ENCODE measurements at places on chromosomes 5 and 9.
A peak's percentile ranks its signal among the peaks of the same experiment; 100 is the strongest.

DNA sequence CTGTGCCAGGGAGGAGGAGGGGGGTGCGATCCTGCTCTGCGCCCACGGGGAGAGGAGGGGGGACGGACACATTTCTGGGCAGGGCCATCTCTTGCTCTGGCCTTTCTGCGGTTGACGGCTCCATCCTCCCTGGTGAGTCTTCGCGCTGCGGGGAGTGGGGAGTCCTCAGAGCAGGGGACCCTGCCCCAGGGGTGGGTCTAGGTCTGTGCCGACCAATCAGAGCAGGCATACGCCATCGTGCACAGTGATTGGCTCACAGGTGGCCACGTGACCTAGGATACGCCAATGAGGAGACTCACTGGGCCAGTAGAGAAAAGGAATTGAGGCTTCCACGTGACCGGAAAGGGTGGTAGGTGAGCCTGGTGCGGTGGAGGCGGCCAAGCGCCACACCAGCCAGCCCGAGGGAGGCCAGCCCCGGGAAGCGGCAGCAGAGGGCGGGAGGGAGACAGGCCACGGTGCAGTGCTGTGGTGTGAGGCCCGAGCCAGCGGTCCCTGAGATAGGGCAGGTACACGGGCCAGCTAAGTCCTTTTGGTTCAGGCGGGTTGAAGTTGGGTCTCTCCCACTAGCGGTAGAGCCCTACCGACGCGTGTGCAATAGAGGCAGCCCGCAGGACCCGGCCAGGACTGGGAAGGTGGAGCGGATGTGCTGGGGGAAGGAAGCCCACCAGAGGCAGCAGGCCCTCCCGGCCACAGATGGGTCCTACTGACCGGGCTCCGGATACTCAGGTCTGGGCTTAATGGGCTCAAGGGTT, 65.2 kb upstream of the RNF130 start:
- no peak for DNase-seq

DNA sequence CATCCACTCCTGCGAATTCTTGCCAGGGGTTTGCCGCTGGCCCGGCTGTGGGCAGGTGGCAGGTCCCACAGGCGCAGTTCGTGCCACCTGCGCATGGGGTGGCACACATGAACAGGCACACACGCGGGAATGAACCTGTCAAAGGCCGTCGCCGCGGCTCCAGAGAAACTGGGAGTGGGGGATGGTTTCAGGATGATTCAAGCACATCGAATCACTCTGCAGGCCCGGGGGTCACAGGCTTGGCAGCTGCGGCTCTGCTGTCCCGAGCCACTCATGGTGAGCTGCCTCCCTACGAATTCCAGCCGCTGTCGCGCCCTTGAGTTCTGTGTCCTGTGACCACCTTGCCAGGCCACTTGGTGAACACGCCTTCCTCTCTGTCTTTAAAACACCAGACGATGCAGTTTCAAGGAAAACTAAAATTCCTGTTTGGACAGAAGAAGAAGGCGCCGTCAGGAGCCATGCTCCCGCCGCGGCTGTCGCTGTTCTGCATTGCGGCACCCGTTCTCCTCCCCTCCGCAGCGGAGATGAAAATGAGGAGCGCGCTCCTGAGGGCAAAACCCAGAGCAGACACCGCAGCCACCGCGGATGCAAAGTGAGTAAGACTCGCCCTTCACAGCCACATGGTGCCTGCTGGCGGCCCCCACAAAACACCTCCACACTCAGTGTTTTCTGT, 15.4 kb upstream of the EXOC3 start:
- DNase-seq: no peak

GRCh38 chr5:65866837-65867521, 59.4 kb upstream of the ERBIN start:
- DNase-seq: peak; percentile 15

GRCh38 chr9:105055917-105056316, 128.0 kb upstream of the ABCA1 start:
- DNase-seq: no peak

- DNase-seq: no peak
Measured at GRCh38 chr5:136036293-136036911, 7.6 kb downstream of the TGFBI start.

- DNase-seq: no peak
Measured at GRCh38 chr9:105475302-105475701, 27.5 kb downstream of the FSD1L start.

- DNase-seq: no peak
Measured at GRCh38 chr5:164115420-164115819, 610.0 kb downstream of the MAT2B start.

- no peak for DNase-seq
Measured at GRCh38 chr5:74028406-74028805, 402.4 kb downstream of the ARHGEF28 start.

DNA sequence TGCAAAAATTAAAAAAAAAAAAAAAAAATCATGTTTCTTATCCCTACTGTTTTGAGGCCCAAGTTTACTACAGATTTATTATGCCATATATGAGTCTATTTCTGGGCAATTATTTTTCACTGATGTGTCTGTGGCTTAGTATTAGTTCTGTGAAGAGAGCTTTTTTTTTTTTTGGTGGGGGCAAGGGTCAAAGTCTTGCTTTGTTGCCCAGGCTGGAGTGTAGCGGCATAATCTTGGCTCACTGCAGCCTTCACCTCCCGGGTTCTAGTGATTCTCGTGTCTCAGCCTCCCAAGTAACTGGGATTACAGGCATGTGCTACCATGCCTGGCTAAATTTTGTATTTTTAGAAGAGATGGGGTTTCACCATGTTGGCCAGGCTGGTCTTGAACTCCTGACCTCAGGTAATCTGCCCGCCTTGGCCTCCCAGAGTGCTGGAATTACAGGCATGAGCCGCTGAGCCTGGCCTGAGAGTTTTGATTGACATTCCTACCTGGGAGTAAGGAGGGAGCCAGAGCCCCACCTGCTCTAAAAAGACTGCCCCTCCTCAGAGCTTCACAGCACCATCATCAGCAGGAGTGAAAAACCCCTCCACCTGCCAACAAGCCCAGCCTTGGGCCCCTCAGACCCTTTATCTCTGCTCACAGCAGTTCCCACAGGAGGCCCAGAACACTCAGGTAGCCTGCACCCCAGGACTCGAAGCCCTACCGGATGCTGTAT, 36.1 kb upstream of the JADE2 start:
- no peak for DNase-seq

DNA sequence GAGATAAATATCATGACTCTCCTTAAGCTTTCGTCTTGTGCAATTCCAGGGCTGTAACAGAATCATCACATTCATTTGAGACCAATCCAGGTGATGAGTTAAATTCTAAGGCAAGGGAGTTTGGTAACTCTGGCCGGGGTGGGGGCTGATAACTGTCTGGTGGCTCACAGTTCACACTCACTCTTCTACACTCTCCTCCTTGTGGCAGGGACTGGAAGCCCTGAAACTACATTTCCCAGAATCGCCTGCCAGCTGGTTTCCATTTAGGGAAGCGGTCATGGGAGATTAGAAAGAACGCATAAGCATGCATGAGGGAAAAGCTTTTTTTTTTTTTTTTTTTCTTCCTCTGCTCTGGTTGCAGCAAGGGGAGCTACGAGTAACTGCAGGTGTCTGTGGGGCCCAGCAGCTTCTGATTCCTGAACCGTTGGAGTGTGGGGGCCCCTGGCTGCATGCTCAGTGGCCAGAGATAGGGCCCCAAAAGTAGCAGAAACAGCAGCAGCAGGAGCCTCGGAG, 154.8 kb upstream of the TBC1D2 start:
- peak; percentile 22 for DNase-seq

- DNase-seq: no peak
Measured at GRCh38 chr5:32753051-32753450, 41.9 kb downstream of the NPR3 start.
